Activated CD8-positive, alpha-beta memory T cell treated with anti-CD3 and anti-CD28 coated beads, Interleukin-2, amount 50 U/mL, for 48 hours (primary cell): ENCODE measurements at places on chromosomes 7 and 10.
A peak's percentile ranks its signal among the peaks of the same experiment; 100 is the strongest.

DNA sequence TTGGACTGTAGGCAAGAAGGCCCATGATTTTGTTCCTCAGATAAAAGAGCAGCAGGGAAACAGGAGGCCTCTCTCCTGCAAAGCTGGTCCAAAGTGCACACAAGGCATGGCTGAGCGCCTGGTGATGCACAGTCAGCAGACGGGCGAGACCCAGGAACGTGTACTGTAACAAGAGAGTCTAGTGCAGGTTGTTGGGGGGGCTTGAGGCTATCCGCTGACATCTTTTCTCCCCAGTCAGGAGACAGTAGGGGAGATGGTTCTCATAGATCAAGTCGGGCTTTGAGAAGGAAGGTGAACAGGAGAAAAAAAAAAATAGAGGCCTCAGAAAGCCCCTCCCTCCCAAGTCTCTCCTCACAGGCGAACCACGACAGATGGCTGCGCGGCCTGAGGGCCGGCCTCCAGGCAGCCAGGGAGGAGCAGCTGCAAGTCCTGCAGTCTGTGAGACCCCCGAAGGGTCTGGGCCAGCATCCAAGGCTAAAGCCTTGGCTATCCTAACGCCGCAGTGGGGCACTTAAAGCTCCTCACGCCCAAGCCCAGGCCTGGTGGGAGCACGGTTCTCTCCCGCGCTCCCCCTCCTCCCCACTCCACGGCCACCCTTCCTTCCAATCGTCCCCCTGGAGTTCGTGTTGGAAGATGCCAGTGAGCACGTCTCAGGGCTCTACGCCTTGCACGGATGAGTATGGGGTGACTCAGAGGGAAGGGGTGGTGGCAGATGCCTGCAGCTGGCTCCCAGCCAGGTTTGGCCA lies 68.3 kb downstream of the PRKAG2 start:
- DNase-seq = no peak

DNA sequence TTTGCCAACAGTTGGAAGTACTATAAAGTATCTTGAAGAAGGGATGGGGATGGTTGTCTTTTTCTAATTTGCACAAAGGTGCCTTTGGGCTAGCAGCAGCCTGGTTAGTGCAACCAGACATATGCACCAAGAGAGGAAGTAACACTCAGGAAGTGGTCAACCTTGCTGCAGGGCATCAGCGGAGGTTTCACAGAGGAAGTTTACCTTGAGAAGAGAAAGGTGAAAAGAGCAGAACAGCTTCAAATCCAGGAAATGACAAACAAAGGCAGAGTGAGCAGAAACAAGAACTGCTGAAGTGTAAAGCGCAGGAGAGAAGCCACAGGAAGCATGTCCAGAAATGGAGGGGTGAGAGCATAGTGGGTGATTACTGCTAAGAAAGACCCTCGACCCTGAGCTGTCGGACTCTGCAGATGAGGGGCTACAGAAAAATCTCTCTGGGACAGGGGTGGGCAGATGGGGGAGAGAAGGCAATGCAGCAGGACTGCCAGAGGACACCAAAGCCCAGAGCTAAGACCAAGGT lies 66.9 kb downstream of the STK17A start:
- DNase-seq = no peak

- DNase-seq = no peak
Observed at GRCh38 chr7:134777908-134778580, 1.4 kb upstream of the CALD1 start.

- no peak for DNase-seq
Observed at GRCh38 chr10:56288403-56288802, 72.7 kb downstream of the ZWINT start.

- no peak for DNase-seq
Observed at GRCh38 chr7:134478707-134479106, 19.8 kb upstream of the AKR1B1 start.

DNA sequence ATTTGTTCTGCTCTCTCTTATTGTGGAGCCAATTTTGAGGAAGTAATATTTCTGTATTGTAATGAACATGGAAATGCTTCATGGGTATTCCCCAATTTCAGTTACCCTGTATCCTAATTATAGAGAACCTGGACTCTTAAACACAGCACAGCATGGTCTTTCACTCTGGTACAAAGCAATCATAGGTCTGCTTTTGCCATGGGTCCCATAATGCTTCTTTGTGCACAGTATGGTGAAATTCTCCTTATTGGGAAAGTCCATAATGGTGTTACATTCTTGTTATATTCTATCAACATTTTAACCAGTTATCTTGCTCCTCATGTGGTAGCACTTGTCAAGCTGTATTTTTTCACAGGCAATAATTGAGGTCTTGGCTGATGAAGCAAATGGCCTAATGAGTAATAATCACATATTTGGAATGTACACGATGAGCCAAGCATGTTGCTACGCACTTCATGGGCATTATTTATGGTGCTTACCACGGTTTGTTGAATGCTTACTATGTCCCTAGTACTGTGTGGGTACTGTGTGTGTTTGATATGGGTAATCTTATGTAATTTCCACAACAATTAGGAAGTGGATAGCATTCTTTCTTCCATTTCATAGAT lies 42.9 kb downstream of the PRKG1 start:
- no peak for DNase-seq

DNA sequence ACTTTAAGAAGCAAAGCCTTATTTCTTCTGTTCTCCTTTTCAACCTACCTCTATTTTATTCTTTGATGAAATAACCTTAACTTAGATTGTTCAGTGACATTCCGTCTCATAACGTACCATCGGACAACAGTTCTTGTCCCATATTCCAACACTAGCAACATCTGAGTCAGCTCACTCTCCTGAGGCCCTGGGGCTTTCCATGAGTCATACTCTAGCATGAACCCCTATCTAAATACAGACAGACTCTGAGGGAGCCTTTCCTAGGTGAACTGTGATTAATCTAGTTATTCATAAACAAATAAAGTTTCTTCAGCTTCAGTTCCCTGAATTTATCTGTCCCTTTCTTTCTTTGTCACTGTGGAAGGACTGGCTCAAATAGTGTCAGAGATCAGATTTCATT lies 168.7 kb upstream of the LYZL1 start:
- no peak for DNase-seq

- DNase-seq = peak; percentile 85
Observed at GRCh38 chr7:130912862-130913638, 179.0 kb upstream of the KLF14 start.

GRCh38 chr10:17644485-17644943 lies 563 bp downstream of the STAM start:
- no peak for DNase-seq

DNA sequence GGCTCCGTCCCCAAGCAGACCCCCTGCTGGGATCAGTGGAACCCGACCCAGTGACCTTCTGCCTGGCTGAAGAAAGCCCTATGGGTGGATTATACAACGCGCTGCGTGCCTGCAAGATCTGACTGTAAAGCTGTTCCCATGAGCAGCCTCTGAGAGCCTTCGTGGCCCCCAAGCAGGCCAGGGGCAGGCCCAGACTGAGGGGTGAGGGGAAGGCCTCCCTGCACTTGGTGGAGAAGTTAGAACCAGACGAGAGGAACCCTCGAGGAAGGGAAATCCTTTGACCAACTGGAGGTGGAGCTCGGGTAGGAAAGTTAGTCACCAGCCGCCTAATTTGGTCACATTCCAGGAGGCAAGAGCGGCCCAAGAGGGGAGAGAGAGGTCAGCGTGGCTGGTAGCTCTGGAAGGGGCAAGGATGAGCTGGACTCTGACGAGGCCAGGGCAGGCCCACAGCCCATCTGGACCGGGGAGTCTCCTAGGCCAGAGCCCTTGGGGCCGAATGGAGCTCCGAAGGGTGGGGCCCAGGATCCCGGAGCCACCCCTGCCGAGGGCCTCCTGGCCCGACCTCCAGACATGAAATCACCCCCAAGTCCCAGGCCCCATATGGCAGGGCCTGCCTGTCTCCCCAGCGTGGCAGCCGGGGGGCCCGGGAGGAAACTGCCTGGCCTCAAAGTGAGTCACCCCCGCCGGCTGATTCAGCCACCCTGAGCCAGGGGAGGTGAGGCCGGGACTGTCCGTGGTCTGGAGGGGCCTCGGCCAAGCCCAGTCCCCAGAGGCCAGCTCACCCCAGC lies 23.3 kb upstream of the PDGFA start:
- DNase-seq = peak; percentile 67
